ENCODE measurements at places on chromosomes 2 and 18.

DNA sequence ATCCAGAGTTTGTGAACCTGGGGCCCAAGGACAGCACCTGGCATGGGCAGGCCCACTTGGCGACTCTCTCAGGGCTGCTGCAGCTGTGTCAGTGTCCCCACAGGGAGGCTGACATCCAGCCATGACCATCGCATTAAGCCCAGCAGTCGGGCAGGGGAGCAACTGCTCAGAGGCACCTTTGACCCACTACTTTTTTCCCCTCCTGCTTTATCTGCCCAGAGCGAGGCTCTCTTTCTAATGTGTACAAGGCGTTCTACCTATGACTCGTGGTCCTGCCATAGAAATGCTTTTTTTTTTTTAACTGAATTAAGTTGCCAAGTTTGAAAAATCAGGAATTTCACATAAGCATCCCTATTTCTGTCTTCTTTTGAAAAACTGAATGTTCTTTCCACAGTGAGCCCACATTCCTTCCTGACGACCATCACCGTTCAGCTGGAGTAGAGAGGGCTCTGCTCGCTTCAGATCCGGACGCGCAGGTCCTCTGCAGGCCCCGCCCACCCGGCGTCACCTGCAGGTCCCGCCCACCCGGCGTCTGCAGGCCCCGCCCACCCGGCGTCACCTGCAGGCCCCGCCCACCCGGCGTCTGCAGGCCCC, 403 bp upstream of the CLUL1 start:
- H3K27me3 ChIP-seq, result peaks cover 6% of the 10 kb centered on the region
- peaks cover 8% of the 10 kb centered on the region for H3K4me1 ChIP-seq
- H3K27ac ChIP-seq, result no peak overlapping the region

- peaks cover 1% of the 10 kb centered on the region for H3K4me1 ChIP-seq
- H3K36me3 ChIP-seq, result no peaks in the 10 kb centered on the region
- H3K4me3 ChIP-seq, result no peak overlapping the region
- no peak for DNase-seq
These were observed 174.4 kb downstream of the DSEL start for GRCh38 chr18:67342159-67342558.

GRCh38 chr2:188085421-188085820, 206.3 kb upstream of the GULP1 start:
- no peak overlapping the region for H3K27ac ChIP-seq
- no peak overlapping the region for H3K4me3 ChIP-seq
- no peaks in the 10 kb centered on the region for H3K27me3 ChIP-seq
- no peak for DNase-seq

GRCh38 chr2:235533616-235534385, 40.0 kb downstream of the AGAP1 start:
- H3K36me3 ChIP-seq, result no peaks in the 10 kb centered on the region
- no peak overlapping the region for H3K4me3 ChIP-seq
- no peaks in the 10 kb centered on the region for H3K27me3 ChIP-seq
- DNase-seq, result no peak

DNA sequence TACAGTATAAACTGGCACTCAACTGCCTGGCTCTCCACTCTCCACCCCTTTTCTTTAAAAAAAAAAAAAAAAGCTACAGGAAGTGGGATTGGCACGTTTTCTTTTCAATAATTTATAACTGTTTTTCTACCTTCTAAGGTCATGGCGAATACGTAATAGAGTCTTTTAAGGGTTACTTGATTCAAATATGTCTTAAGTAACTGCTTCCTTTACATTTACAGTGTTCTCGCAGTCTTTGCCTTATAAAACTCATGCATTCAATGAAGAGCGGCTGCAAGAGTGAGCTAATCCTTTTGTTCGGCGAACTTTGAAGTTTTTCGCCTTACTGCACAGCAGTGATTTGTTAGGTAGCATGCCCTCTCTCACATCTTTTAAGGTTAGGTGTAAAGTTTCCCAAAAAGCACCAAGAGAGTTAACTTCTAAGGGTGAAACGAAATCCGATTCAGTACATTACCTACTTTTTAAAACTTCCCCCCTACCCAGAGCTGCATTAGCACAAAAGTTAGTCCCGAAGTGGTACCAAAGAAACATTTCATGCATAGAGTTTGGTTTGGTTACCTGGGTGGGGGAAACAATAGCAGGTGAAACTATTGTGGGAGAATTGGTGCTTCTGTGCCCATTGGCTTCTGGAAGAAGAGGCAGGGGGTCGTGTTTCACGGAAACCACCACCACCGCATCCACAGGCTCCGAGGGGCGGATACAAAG, 2.0 kb downstream of the KCTD1 start:
- H3K4me3 ChIP-seq, result no peak overlapping the region
- H3K27ac ChIP-seq, result no peak overlapping the region
- no peaks in the 10 kb centered on the region for H3K36me3 ChIP-seq
- DNase-seq, result no peak

- H3K27me3 ChIP-seq, result no peaks in the 10 kb centered on the region
- peaks cover 11% of the 10 kb centered on the region for H3K4me1 ChIP-seq
- H3K36me3 ChIP-seq, result no peaks in the 10 kb centered on the region
- no peak for DNase-seq
- H3K4me3 ChIP-seq, result no peak overlapping the region
- no peak overlapping the region for H3K27ac ChIP-seq
These were observed 6.7 kb downstream of the WDR43 start for GRCh38 chr2:28901202-28901601.

DNA sequence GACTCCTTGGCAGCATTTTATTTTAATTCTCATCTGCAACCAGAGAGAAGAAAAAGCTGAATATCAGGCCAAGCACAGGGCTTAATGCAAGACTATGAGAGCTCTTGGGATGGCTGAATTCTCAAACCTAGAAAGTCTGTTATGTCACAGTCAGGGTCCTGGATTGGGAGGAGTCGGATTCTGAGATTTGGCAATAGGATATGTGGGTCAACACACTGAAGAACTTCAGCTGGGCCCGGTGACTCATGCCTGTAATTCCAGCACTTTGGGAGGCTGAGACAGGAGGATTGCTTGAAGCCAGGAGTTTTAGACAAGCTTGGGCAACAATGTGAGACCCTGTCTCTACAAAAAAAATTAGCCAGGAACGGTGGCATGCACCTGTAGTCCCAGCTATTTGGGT, 102.4 kb downstream of the COL3A1 start:
- no peaks in the 10 kb centered on the region for H3K27me3 ChIP-seq
- peak; percentile 74 for DNase-seq
- no peaks in the 10 kb centered on the region for H3K4me1 ChIP-seq
- no peak overlapping the region for H3K27ac ChIP-seq
- H3K36me3 ChIP-seq, result peaks cover 4% of the 10 kb centered on the region

DNA sequence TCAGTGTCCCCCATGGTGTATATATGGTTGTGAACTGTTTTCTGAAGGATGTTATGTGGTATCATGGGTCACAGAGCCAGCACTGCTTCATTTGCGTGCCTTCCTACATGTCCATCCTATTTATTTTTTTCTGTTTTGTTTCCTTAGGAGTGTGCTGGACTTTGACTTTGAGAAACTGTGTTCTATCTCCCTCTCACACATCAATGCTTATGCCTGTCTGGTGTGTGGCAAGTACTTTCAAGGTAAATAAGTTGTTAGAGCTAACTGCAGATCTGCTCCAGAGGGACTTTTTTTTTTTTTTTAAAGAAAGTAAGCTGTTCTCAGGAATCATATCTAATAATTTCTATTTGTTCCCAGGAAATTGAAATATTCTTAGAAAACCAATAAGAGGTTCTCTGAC, 5.4 kb downstream of the USP39 start:
- peaks cover 46% of the 10 kb centered on the region for H3K36me3 ChIP-seq
- H3K4me1 ChIP-seq, result peaks cover 8% of the 10 kb centered on the region
- no peak overlapping the region for H3K27ac ChIP-seq

DNA sequence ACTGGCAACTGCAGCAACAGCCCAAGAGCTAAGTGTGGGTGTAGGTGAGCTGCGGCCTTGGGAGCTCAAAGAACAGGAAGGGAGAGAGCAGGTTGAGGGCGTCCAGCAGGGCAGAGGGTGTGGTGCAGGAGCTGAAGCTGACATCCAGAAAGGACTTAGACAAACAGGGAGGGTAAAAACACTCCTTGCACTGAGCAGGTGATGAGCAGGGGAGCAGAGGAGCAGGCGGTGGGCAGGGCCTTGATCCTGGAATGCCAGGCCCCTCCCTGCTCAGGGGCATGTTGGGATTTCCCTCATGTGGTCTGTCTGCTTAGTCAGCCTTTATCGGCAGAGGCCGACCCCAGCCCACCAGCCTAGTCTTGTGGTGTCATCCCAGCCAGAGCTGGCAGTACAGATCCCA, 63.6 kb downstream of the VSNL1 start:
- H3K27me3 ChIP-seq, result no peaks in the 10 kb centered on the region
- no peak overlapping the region for H3K4me3 ChIP-seq
- no peak overlapping the region for H3K27ac ChIP-seq
- H3K36me3 ChIP-seq, result peaks cover 6% of the 10 kb centered on the region

DNA sequence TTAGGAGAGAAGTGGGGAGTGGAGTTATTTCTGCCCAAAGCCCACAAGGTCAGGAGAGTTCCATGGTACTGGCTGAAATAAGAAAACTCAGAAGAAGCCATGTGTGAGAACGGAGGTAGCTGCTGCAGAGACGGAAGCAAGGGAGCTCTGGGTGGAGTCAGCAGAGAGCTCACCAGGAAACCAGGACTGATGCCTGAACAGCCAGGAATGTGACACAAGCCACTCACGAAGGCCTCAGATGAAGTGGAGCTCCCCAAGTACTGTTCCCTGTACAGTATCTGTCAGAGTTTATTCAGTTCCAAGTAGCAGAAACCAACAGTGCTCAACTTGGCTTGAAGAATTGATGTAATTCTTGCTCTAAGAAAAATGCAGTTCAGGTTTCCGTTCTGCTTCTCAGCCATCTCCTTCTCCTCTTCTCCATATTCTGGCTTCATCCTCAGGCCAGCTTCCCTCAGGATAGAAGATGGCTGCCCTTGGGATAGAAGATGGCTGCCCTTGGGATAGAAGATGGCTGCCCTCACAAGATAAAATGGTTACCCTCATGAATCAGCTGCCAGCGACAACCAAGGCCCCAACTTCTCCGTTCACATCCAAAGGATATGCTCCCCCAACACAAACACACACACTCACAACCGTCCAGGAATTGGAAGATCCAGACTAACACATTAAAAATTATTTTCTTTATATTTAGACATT, 117.4 kb upstream of the SH3BP4 start:
- DNase-seq, result peak; percentile 17
- H3K4me1 ChIP-seq, result peaks cover 9% of the 10 kb centered on the region
- no peaks in the 10 kb centered on the region for H3K27me3 ChIP-seq
- no peak overlapping the region for H3K27ac ChIP-seq

- H3K27me3 ChIP-seq, result no peaks in the 10 kb centered on the region
- no peaks in the 10 kb centered on the region for H3K4me1 ChIP-seq
- peak; percentile 21 for DNase-seq
These were observed 474.1 kb downstream of the IRS1 start for GRCh38 chr2:226325526-226325925.

GRCh38 chr18:65983750-65984149, 232.9 kb downstream of the CDH7 start:
- H3K36me3 ChIP-seq, result no peaks in the 10 kb centered on the region
- H3K27me3 ChIP-seq, result no peaks in the 10 kb centered on the region
- H3K27ac ChIP-seq, result no peak overlapping the region
- no peak overlapping the region for H3K4me3 ChIP-seq
- DNase-seq, result peak; percentile 0

Data from mesenchymal stem cell (in vitro differentiated cells and primary cell).